NB4 (cell line): ENCODE measurements at places on chromosomes 4 and X.

GRCh38 chr4:128835498-128836222 is 26.2 kb downstream of the JADE1 start:
- no peak for DNase-seq

DNA sequence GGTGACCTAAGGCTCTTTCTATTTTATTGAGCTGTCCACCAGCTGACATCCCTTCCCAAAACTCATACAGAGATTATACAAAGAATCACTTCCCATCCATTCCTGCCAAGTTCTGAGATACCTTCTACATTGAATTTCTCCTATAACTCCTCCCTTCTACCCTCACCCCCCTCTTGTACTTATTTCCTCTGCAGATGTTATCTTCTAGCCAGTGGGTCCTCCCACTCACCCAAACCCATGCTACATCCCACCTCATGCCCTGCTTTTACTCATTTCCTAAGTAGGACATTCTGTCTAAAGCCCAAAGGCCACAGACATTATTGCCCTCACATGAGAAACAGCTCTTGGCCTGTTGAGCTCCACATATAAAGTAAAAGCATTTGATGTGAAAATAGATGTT is 28.6 kb downstream of the BMX start:
- peak; percentile 14 for DNase-seq

DNA sequence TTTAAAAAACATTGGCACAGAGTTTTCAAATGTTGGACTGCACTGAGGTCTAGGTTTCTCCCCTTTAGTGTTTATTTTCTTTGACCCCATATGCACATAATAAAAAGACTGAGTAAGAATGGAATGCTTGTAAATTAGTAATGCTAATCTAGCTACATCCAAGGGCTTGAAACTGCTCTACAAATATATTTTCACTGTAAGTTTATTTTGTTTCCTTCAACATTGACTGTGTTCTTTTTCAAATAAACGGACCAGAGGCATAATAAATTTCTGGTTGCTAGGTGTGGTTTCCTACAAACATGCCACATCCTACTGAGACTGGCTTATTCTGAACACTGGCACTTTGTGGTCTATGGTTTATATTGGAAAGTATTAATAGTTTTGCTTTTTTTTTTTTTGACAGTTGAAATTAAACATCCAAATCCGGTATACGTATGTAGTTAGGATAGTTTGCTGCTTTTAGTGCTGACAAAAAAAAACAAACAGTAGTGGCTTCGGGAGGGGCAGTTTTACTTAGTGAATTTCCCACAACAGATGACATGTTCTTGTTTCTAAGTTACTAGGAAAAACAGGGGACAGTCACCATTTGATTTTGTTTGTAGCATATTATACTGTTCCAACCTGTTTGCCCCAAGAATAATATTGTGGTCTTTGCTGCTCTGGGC is 13.2 kb downstream of the CA5B start:
- no peak for DNase-seq

DNA sequence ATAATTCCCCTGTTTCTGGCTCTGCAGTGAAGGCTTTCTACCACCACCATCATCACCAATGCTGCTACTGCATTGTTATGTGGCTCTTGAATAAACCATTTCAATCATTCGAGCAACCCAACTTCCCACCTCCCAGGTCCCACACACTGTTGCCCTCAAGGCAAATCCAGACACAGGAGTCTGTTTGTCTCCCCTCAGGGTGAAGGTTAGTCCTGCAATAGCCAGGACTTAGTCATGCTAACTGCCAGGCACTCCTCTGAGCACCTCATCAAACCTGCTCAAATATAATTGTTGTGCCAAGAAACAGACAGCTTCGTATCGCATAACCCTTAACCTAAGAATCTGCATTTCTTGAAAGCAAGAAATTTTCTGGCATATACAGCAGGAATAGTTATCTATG is 213.2 kb downstream of the KDR start:
- no peak for DNase-seq

DNA sequence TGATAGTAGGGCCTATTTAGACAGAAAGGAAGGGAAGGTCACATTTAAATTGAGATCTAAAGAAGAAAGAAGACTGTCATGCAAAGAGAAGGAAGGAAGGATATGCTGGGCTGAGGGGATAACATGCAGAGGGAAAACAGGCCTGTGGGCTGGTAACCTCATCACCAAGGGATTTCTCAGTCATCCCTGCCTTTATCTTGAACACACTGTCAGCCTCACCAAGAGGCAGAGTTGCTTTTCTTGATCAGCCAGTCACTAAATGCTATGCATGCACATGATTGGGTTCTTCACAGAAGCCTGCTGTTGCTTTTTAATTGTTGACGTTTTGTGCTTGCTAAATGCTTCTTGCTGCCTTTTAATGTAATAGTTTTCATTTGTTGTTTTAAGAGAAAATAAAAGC is 113.0 kb downstream of the ARHGAP24 start:
- no peak for DNase-seq

DNA sequence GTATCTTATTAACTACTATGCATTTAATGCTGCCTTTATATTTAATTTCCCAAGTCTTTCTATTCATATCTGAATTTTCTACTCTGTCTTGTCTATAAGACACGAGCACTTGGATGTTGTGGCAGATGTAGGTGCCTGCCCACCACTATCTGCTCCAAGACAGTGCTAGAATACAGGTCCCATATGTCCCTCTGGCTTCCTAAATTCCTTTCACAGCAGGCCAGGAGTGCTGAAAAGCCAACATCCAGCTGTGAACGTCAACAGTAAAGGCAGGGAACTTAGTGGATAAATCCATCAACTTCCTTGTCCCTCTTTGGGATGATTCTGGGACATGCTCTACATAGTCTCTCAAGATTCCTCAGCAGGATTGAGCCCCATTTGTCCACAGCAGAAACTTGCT is 245.1 kb upstream of the ETNPPL start:
- no peak for DNase-seq

DNA sequence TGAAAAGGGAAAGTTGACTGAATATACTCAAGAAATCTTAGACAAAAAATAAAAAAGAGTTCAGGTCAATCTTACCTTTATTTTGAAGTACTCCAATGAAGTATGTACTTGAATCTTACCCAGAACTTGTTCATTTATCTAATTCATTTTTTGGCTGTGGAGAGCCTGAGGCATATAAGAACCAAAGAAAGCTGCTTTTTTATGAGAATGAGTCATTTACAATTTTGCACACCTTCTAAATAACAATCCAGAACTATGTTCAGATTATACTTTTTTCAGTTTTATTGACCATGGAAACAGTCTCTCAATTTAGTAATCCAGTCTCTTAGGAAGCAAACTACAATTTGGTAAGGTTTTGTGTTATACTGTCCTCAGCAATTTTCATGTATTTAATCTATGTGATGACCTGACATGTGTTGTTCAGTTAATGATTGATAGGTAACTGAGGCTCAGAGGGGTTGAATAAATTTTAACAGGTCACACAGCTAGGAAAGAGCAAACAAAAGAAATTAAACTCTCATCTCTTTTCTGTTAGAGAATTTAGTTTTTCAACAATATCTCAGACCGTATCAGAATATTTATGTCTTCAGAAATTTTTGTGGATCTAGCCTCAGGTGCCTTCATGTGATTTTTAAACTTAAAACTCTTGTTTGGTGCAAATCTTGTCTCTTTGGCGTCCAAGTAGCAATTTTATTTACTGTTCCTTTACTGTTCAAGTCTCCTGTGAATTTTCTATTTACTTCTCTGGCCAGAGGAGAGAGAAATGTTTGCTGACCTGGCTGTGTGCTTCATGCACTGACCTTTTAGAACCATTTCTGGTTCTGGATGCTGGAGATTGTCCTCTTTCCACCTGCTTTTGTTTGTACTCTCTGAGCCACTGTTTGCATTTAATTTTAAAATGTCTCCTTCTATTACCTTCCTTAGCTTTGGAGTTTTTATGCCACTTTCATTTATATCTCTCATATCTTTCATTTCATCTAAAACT is 1453.4 kb downstream of the STIM2 start:
- DNase-seq, result no peak

- no peak for DNase-seq
These were observed 32.7 kb downstream of the METAP1 start for GRCh38 chr4:99028187-99028586.

- no peak for DNase-seq
These were observed 1498.1 kb upstream of the PCDH10 start for GRCh38 chr4:131650951-131651350.

DNA sequence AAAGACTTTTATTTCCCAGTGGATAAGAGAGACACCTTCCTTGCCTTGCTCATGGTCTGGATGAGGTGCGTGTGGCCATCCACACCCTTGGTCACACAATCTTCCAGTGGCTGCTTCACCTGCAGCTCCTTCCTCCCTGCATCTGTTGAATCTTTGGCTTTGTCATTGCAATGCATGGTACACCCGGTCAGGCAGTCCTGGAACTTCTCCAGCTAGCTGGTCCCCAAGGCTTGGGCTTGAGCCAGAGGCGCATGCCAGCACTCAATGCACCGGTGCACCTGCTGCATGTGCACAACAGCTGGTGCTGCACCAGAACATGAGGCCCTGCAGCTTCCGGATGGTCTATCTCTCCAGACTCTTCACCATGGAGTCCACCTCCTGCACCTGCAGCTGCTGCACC is 31.7 kb downstream of the SCML1 start:
- no peak for DNase-seq

DNA sequence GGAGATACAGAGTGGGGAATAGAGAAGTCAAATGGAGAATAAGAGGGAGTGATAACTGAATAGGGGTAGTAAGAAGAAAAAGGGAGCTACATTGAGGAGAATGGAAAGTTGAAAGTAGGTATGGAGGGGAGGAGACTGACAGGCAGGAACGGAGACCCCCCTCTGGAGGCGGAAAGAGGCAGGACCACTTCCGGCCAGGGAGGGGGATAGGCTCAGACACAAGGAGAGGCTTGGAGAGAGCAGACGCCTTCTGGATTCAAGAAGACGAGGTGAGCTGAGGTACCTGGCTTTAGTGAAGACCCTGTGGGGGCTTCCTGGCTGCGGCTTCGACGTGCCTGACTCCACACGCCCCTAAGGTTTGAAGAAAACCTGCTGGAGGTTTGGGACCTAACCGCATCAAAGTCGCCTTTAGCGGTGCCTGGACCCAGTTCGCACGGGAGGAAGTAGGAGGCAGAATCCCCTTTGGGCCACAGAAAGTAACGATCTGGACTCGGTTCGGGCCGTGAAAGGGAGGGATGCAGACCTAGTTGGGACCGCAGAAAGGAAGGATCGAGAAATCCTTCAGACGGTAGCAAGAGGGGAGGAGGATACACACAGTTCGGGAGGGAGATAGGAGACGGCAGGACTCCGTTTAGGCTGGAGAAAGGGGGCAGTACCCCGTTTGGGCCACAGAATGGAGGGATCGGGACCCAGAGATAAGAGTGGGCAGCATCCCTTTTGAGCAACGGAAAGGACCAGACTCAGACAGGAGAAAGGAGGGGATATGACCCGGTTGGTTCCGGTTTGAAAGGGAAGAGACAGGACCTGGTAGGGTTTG is at the start of gene TRO:
Gene TRO, plus strand, starts transcription at position 215 of the 817 bp plus-strand sequence. CDS start 1,423 bp downstream, outside the sequence.
- DNase-seq, result no peak

GRCh38 chrX:136115126-136115903 is 32.0 kb upstream of the FHL1 start:
- DNase-seq, result peak; percentile 23

DNA sequence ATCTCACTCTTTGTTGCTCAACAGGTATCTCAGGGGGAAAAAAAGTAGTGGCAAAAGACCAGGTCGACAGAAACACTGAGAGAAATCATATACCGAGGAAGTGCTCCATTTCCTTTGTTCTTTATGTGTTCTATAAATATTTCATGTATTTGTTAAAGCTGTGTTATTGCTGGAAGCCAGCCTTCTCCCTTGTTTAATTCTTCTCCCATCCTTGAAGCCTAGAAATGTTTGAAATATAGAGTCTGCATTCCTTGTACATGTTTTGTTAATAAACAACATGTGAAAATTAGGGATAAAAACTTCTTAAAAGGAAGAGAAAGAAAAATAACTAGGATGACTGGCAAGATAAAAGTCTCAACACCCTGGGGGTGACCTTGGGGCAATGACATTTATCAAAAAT is 186.2 kb downstream of the ANKRD50 start:
- no peak for DNase-seq

- DNase-seq, result no peak
These were observed 22.2 kb downstream of the HMX1 start for GRCh38 chr4:8849266-8850073.

GRCh38 chr4:186148336-186148975 is 42.9 kb upstream of the CYP4V2 start:
- DNase-seq, result no peak

DNA sequence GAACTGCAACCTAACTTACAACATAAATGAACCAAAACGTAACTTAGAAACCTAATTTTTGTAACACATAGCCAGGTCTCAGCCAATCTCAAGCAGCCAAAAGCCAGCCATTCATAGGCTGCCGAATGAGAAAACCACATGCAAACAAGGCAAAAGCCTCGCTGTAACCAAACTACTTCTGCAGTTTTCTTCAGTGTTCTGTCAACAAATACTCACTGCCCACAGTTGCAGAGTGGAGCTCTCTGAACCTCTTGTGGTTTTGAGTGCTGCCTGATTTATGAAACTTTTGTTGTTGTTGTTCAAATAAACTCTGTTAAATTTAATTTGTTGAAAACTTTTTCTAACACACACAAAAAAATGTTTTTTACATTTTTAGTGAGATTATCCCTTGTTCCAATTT is 251.2 kb downstream of the PAPSS1 start:
- DNase-seq, result no peak

GRCh38 chr4:109728385-109728784 is 1.5 kb downstream of the PLA2G12A start:
- no peak for DNase-seq

- no peak for DNase-seq
These were observed 388.3 kb downstream of the ADAM29 start for GRCh38 chr4:175306436-175306835.

GRCh38 chr4:57156242-57156990 is 46.2 kb upstream of the IGFBP7 start:
- no peak for DNase-seq

GRCh38 chr4:182143086-182143821 is 99.9 kb upstream of the TENM3 start:
- no peak for DNase-seq

DNA sequence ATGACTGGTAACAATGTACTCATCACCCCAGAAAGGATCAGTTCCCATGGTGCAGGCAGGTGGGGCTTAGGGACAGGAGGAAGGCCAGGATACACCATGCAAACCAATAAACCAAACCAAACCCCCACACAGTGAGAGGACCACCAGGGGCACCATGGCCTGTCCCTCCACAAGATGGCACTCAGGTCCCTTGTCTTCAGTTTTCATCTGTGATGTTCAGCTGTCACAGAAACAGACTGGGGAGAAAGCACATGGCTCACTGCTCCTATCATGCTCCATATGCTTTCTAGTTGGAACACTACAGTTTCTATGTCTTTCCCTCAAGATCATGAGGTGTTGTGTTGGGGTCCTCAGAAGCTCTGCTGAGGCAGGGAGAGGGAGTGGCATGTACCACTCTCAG is 10.1 kb downstream of the HS3ST1 start:
- DNase-seq, result peak; percentile 57
